Activated CD4-positive, CD25-positive, alpha-beta regulatory T cell (primary cell): ENCODE measurements at places on chromosomes 1 and 21.

DNA sequence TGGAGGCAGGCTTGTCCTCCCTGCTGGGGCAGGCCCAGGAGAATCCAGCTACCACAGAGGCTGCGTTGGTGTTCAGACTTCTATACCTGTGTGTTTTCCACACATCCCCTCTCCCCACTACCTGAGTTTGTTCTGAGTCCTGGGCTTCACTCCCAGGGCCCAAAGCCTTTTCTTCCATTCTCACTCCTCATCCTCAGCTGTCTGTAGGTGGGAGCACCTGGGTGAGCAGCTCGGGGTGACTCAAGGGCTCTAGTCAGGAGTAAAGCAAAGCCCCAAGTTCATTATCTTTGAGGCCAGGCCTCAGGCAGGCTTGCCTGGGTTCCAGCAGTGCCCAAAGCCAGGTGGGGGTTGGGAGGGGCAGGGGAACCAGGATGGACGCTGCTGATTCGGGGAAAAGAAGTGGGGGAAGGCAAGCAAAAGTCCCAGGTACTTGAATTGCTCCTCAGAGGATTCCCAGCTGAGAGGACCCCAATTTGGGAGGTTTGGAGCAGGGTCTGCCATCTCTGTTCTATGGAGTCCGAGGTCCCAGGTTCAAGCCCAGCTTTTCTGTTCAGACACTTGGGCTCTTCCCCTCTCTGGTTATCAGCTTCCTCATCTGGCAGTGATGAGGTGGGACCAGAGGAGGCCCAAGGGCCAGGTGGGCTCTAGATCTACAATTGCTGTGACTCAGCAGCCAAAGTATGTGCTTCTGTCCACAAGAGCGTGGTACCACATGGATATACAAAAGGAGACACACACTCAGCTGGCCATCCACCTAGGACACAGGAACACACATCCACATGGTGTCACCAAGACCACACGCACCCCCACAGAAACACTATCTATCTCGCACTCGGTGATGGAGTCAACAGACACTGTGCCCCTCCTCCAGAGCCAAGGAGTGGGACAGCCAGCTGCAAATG lies 5.8 kb upstream of the PTPN7 start:
- DNase-seq = no peak

DNA sequence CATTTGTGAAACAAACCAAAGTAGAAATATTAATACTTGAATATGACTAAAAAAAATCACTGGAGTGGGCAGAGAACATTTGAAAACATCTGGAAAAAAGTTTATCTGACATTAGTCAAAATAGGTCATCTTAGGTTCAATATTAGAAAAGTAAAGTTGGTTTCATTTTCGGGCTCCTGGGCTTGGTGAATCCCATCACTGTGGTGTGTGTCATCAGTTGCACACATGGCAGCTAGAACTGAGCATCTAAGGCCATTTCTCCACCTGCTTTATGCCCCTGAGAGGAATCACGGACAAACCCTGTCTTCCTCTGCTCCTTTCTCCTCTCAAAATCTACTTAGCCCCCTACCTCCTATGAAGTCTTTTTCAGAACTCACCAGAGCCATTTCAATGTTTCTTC lies 5.4 kb downstream of the HSD11B1 start:
- no peak for DNase-seq

DNA sequence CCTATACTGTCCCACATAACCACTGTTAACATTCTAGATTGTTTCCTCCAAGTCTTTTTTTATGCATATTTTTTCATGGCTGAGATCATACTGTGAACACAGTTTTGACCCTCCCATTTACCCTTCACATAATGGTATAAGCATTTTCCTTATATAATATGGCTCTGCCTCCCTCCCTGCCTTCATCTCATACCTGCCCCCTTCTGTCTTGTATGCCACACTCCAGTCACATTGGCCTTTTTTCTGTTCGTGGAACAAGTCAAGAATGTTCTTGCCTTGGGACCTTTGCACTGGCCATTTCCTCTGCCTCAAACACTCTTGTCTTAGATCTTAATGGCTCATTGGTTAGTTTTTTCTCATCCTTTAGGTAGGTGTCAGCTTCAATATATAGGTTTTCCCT lies 24.3 kb upstream of the ELAVL4 start:
- DNase-seq = no peak

GRCh38 chr1:32774950-32775634 lies 42.1 kb downstream of the YARS1 start:
- no peak for DNase-seq

DNA sequence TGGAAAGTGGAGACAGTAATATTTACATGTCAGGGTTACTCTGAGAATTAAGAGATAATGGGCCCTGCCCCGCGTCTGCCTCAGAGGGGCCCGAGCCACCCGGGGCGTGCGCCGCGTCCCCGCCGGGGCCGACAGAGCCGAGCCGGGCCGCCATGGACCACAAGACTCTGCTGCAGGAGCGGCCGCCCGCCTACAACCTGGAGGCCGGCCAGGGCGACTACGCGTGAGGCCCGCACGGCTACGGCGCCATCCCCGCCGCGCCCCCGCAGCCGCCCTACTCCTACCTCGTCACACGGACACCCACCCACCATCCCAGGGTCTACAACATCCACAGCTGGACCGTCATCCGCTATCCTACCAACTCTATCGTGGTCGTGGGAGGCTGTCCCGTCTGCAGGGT lies 35.1 kb upstream of the LRRC39 start:
- DNase-seq = no peak

- no peak for DNase-seq
Observed at GRCh38 chr21:42794551-42794950, 84.8 kb downstream of the WDR4 start.

- no peak for DNase-seq
Observed at GRCh38 chr1:31315902-31316301, 19.1 kb downstream of the ZCCHC17 start.

DNA sequence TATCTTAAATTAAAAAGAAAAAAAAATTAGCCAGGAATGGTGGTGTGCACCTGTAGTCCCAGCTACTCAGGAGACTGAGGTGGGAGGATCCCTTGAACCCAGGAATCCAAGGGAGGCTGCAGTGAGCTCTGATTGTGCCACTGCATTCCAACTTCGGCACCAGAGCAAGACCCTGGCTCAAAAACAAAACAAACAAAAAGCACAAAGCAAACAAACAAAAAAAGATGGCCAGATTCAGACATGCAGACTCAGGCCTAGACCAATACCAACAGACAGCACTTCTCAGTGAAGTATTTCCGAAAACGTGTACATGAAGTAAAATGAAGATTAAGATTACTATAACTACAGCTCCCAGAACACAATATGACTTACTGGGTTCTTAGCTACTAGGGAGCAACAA lies 10.6 kb downstream of the SLC35D1 start:
- DNase-seq = no peak

- DNase-seq = no peak
Observed at GRCh38 chr1:179042700-179043099, 17.0 kb downstream of the FAM20B start.

DNA sequence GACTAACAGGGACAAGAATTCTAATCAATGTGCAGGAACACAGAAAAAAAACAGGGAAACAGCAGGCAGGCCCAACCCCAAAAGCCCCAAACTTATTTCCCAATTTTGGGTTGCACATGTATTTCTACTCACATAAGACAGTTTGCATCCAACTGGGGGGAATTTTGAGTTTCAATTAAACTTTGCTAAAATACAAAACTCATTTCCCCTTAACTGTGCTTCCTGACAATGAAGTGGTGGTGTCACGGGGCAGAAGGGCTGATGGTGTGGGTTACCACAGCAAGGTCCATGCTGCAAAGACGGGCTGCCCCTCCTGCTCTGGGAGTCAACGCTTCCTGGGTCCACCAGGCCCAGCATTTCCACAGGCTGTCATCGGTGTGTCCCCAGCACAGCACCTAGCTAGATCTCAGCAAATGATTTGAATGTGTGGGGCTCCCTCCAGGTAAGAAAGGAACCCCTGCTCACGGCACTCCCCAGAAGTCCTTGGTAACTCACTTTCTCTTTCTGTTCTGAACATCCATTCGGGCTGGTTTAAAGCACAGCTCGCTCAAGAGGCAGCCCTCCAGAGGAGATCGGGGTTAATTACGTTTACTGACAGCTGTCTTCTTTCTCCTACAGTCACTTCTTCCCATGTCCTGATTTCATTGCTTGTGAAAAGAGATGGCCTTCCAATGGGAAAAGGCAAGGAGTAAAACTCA lies 27.4 kb downstream of the HIVEP3 start:
- peak; percentile 14 for DNase-seq

GRCh38 chr1:204711103-204711946 lies 25.8 kb upstream of the LRRN2 start:
- no peak for DNase-seq

DNA sequence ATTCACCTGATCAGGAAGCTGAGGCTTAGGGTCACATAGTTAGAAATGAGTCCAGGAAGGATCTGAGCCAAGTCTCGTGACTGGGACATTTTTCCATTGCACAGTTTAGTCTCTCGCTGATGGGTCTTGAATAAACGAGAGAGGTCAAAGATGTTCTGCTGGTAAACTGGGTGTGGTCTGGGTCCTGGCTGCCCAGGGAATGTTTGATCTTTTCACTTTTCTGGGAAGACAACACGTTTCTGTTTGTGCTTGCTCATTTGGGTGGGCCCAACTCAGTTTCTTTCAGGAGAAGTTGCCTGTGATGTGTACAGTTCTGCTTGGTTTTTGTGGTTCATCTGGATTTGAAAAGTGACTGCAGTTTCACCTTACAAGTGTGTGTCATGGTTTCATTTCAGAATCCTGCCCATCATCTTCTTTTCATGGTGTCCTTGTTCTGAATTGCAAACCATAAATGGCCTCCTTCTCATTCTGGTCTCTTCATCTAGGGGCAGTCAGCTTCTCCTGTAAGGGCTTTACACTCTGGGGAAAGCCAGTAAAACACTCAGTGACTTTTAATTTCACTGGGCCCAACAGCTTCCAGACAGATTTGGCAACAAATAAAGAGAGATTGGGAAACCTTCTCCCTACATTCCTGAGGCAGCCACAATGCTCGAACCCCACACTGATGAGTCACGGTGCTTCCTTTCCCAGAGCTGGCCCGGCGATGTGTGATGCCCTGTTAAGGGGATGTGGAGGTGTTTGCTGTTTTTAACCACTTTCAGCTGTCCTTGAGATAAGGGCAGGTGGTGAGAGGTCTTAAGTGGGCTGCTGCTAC lies 7.2 kb upstream of the TACSTD2 start:
- no peak for DNase-seq

DNA sequence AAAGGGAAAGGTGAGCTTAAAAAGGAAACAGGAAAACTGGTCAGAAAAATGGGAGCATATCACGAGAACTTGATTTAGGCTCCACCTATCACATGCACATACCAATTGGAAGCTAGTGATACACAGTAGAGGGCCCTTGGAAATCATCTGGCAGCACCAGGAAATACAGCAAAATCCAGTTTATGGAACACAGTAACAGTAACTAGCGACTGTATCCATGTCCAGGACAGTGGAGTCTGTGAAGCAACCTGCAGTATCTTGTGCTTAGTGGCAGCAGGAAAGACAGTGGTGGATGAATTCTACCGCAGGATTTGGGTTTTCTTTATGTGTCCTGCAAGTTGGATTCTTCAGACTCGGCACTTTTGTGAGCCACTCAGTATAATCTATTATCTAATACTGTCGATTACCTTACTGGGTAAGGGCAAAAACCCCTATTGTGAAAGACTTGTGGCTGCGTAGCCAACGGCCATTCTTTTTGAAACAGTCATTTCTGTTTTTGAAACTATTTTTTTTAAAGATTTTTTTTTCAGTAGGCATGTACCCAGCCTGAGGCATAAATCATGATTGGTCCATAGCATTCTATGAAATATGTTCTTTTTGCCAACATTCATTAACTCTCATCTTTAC lies 1.6 kb upstream of the KDM4A start:
- no peak for DNase-seq

- DNase-seq = no peak
Observed at GRCh38 chr1:24134376-24134775, 8.6 kb downstream of the IL22RA1 start.

- DNase-seq = no peak
Observed at GRCh38 chr1:41702771-41703170, 216.0 kb downstream of the HIVEP3 start.

GRCh38 chr1:248416226-248416625 lies 13.4 kb downstream of the OR2T1 start:
- DNase-seq = no peak

DNA sequence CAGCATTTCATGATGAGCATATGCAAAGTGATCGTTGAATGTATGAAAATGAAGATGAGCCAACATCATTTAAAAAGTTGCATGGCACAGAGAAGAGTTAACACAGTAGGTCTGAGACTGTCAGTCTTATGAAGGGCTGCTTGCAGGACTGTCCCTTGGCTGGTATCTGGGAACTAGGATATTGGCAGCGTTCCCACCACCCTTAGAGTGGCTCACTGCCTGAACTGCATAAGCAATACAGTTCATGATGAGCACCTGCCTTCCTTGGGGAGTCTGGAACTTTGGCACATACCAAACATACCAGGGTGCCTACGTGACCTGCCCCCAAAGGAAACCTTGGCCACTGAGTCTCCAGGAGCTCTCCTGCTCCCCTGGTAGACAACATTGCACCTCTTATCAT lies 161.8 kb downstream of the DSCAM start:
- DNase-seq = no peak

GRCh38 chr1:172287208-172287607 lies 133.3 kb upstream of the C1orf105 start:
- no peak for DNase-seq

DNA sequence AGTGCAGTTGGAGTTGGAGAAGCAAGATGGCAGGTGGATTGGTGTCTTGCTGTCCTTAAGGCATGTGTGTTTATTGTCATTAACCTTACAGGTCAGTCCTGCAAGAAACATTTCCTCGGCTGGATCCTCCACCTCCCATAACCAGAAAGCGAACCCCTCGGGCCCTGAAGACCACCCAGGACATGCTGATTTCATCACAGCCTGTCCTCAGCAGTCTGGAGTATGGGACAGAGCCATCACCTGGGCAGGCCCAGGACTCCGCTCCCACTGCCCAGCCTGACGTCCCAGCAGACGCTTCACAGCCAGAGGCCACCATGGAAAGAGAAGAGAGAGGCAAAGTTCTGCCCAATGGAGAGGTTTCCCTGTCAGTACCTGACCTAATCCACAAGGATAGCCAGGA lies 1.6 kb downstream of the C1orf226 start:
- no peak for DNase-seq

DNA sequence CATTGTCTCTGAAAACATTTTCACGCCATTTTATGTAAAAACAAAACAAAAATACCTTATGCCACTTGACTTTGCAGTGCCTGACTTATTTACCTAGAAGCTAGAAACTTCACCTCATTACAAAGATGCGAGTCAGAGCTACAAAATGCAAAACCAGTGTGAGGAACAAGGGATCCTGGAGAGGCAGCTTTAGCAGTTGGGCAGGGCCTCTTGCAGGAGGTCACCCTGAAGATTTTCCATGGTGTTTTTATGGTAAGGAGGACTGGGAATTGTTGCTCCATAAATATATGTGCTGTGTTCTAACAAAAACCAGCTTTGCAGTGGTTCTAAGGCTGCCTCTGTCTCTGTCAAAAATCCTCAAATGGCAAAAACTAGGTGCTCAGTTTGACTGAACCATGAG lies 36.4 kb upstream of the TARBP1 start:
- DNase-seq = no peak

- peak; percentile 69 for DNase-seq
Observed at GRCh38 chr21:42337830-42338728, 12.7 kb downstream of the TFF2 start.

- DNase-seq = no peak
Observed at GRCh38 chr1:182927693-182928433, 25.1 kb downstream of the SHCBP1L start.
